CD4-positive, alpha-beta T cell (primary cell): ENCODE measurements at places on chromosomes 11 and 22.

- no peak for DNase-seq
- no peaks in the 10 kb centered on the region for H3K4me1 ChIP-seq
- H3K4me3 ChIP-seq: no peak overlapping the region
- H3K27ac ChIP-seq: no peak overlapping the region
Observed at GRCh38 chr11:78699609-78700135, 125.0 kb upstream of the NARS2 start.

DNA sequence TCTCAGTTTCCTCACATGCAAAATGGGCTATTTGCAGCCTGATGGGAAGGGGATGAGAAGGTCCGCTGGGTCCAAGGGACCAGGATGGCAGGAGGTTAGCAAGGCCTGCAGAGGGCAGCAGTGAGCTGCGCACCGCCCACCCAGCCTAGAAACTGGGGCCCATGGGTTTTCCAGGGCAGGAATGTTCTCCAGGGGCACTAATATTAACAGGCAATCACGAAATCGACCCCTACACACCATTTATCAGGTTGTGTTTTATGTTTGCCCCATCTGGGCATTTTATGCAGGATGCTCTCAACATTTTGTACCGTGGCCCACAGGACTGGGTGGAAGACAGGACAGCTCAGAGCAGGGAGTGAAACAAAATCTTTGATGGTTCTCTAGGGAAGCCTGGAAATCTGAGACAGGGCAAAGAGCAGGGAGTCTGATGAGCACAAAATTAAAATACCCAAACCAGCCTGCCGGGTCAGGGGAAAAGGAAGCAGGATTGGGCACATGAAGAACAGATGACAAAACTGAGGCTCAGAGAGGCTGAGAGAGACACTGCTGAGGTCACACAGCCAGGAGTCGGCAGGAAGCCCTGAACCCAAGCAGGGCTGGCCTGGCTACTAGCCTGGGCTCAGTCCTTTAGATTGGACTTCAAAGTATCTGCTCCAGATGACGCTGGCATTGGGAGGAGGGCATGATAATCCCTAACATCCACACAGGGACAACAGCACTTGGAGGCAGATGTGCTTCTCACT, 1.6 kb upstream of the BCR start:
- no peak overlapping the region for H3K27ac ChIP-seq
- DNase-seq: peak; percentile 55
- peaks cover 78% of the 10 kb centered on the region for H3K4me1 ChIP-seq
- no peaks in the 10 kb centered on the region for H3K36me3 ChIP-seq

DNA sequence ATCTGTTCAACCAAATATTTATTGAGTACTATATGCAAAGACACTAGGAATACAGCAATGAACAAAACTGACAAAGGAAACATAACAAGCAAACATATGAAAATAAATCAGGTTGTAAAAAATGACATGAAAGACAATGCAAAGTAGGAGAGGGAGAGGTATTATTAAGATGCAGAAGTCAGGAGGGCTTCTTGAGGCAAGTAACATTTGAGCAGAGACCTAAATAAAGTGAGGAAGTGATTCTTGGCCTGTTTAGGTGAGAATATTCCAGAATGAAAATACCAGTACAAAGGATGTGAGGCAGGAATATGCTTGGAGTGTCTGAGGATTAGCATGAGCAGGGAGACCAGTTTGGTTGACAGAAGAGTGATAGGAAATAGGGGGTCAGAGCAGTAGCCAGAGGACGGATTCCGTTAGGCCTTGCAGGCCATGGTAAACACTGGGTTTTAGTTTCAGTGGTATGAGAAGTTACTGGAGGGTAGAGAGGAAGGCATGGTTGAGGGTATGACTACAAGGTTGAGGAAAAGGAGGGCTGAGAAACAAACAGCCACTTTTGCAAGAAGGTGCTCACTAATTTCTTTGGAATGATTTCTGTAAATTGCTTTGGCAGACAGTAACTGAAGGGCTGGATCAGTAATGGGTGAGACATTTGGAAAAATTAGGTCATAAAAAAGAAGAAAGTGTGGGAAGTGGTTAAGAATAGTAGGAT, 191.9 kb downstream of the SWAP70 start:
- no peak overlapping the region for H3K27ac ChIP-seq
- H3K4me1 ChIP-seq: no peaks in the 10 kb centered on the region
- DNase-seq: no peak
- H3K27me3 ChIP-seq: no peaks in the 10 kb centered on the region
- peaks cover 17% of the 10 kb centered on the region for H3K36me3 ChIP-seq
- no peak overlapping the region for H3K4me3 ChIP-seq

DNA sequence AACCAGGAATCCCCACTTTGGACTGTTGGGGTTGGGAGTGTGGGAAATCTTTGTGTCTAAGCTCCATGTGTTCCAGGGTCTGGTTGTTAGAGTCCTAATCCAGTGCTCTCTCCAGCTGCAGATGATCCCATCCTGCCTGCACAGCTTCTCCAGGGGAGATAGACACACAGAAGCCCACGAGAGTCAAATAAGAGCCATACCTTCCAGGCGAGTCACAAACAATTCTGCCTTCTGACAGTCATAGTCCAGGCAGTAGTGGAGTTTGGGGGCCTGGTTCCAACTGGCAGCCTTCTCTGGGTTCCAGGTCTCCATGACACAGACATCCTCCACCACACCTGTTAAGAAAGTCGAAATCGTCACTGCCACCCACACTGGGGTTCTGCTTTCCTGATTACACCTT, 32.1 kb downstream of the SYT13 start:
- no peaks in the 10 kb centered on the region for H3K4me1 ChIP-seq
- no peak overlapping the region for H3K27ac ChIP-seq
- no peak overlapping the region for H3K4me3 ChIP-seq
- H3K27me3 ChIP-seq: peaks cover 10% of the 10 kb centered on the region
- no peaks in the 10 kb centered on the region for H3K36me3 ChIP-seq
- DNase-seq: no peak

GRCh38 chr22:38728871-38729796, 23.4 kb downstream of the GTPBP1 start:
- no peaks in the 10 kb centered on the region for H3K27me3 ChIP-seq
- DNase-seq: no peak
- H3K4me1 ChIP-seq: peaks cover 28% of the 10 kb centered on the region
- no peak overlapping the region for H3K27ac ChIP-seq
- H3K36me3 ChIP-seq: peaks cover 84% of the 10 kb centered on the region

DNA sequence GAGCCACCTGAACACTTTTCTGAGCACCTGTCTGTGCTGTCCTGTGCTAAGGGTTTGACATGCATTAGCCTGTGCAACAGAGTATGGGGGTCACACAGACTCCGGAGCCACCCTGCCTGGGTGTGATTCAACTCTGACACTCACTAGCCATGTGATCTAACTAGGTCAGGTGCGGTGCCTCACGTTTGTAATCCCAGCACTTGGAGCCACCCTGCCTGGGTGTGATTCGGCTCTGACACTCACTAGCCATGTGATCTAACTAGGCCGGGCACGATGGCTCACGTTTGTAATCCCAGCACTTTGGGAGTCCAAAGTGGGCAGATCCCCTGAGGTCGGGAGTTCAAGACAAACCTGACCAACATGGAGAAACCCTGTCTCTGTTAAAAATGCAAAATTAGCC, 11.4 kb downstream of the UBE2L6 start:
- no peak overlapping the region for H3K4me3 ChIP-seq
- DNase-seq: no peak
- H3K4me1 ChIP-seq: peaks cover under 1% of the 10 kb centered on the region
- no peak overlapping the region for H3K27ac ChIP-seq

DNA sequence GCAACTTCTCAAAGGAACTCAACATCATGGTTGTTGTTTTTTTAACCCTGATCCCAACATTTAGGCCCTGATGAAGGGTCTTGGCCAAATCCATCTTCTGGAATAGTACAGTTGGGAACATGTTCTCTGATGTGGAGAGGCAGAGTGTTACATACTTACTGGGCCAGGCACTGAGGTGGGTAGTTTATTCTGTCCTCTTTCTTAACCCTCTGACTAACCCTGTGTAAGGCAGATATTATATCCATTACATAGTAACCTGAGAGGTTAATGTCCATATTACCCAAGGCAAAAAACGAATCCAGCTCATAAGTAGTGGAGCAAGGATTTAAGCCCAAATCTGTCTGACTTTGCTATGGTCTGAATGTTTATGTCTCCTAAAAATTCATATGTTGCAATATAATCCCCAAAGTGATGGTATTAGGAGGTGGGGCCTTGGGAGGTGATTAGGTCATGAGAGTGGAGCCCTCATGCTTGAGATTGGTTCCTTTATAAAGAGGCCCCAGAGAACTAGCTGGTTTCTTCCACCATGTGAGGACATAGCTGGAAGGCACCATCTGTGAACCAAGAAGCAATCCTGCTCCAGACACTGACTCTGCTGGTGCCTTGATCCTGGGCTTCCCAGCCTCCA, 16.3 kb downstream of the PPFIBP2 start:
- no peaks in the 10 kb centered on the region for H3K27me3 ChIP-seq
- DNase-seq: no peak
- H3K4me3 ChIP-seq: no peak overlapping the region
- H3K27ac ChIP-seq: no peak overlapping the region
- H3K36me3 ChIP-seq: no peaks in the 10 kb centered on the region
